ENCODE measurements at places on chromosomes 1 and 21.

GRCh38 chr1:56910441-56910985 is 55.3 kb downstream of the C8B start:
- no peak for DNase-seq

DNA sequence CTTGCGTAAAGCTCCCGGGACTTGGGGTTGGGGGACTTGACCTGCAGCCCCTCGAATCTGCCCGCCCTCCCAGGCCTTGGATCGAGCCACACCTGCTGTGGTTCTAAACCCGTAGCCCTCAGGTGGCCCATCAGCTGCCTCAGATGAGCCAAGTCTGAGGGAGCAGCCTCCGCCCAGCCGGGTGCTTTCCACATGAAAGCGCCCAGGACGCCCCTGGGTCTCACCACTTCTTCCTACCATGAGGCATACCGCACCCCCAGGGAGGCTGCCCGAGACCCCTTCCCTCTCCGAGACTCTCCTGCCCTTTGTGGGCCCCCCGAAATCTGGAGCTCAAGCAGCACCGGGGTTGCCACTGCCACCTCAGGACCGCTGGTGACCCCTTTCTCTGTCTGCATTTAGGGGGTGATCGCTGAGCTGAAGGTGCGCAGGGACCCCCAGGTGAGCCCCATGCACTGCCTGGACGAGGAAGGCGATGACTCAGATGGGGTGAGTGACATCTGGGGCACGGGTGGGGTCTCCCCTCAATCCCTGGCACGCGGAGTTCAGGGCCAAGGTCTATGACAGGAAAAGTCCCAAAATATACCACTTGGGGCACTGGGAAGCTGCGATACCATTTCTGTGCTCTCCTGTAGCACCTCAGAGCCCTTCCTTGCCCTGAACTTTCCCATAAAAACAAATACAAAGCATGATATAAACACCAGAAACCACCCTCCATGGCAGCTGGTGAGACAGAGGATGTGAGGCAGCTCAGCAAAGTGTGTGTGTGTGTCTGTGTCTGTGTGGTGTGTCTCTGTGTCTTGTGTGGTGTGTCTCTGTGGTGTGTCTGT is 68.5 kb downstream of the SLC19A1 start:
- no peak for DNase-seq

DNA sequence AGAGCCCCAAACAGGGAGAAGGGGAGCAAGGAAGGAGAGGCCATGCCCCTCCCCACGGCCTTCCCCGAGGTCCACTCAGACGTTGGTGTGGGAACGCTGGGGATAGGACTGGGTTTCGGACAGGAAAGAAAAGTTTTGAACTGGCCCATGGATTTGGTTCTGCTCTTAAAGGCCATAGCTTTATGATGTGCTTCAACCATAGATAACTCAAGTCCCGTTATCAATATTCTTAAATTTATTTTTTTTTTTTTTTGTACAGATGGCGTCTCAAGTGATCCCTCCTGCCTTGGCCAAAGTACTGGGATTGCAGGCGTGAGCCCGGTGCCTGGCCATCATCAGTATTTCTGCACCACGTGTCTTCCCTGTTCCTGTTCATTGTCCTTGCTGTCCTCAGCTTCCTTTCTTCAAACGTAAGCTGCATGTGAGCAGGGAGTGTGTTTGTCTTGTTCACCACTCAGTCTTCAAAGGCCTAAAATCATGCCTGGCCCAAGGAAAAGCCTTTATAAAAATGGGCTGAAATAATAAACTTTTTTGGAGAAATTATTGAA is 820 bp upstream of the KRTAP10-1 start:
- DNase-seq = no peak

DNA sequence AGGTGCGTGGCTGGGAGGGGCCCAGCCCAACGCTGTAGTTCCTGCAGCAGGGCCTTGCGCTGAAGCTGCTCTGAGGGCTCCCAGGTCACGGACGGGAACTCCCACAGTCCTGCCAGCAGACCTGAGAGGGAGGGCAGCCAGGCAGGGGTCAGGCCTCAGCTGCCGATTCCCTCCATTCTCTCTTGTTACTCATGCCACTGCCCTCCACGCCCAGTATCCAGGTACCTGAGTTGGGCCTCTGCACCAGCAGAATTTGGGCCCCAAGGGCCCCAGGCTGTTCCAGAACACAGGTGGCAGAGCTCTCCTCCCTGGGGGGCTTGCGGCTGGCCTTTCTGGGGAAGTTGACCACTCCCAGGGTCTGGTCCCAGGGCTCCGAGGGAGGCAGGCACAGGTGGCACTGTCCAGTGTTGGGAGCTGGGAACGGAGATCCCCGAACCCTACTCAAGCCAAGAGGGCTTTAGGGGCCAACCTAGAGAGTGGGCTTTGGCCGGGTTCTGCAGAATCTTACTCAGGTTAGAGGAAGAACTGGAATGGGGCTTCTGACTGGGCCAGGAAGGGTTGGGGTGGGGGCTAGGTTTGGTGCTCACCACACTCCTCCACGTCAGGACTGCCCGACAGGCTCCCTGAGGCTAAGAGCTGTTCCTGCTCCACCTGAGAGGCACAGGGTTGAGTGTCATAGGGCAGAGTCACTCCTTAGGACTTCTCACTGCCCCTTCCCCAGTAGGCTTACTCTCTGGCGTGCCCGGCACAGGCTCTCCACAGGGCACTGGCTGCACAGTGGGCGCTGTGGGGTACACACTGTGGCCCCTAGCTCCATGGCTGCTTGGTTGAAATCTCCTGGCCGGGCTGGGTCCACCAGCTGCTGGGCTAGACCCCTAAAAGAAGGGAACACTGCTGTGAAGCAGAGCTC is 5.0 kb downstream of the HPDL start:
- DNase-seq = no peak

- no peak for DNase-seq
These were observed 54.0 kb upstream of the C1orf185 start for GRCh38 chr1:51048021-51048420.

Measured in activated naive CD4-positive, alpha-beta T cell (primary cell).